ENCODE measurements at places on chromosomes 5 and 9. TPM values are rescaled to one million over a fixed set of nuclear protein-coding genes. Genes with fewer than 3 reads are reported as not detected.

The CCDC192 gene
- total RNA-seq, result not detected

The SMARCA2 gene
- 98.0 TPM for total RNA-seq

The NOL8 gene
- total RNA-seq, result 35.6 TPM

- H3K4me1 ChIP-seq, result no peaks in the 10 kb centered on the region
- H3K4me3 ChIP-seq, result no peak overlapping the region
- no peaks in the 10 kb centered on the region for H3K27me3 ChIP-seq
- no peak for DNase-seq
Measured at GRCh38 chr9:118091711-118092500, 387.7 kb downstream of the TLR4 start.
